Stimulated activated naive CD4-positive, alpha-beta T cell treated with Interleukin-2 at 50 U/mL for 16 hours (primary cell): ENCODE measurements at places on chromosomes 3 and 15.

DNA sequence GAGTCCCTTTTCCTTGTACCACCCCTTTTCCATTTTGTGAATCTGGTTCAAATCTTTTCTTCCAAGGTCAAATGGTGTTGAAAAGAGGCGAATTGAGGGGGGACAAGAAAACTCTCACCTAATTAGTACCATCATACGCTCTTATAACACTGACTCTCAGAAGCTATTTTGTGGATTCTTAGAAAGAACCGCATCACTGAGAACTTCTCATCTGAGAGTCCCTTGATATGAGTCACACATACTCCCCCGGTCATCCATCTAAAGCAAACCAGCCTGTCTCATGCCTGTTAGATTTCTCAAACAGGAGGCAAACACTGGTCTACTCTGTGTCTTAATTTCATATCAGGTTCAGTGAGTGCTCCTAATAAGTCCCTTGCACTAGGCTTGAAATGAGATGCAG, 76.5 kb upstream of the SPRED1 start:
- DNase-seq: no peak

DNA sequence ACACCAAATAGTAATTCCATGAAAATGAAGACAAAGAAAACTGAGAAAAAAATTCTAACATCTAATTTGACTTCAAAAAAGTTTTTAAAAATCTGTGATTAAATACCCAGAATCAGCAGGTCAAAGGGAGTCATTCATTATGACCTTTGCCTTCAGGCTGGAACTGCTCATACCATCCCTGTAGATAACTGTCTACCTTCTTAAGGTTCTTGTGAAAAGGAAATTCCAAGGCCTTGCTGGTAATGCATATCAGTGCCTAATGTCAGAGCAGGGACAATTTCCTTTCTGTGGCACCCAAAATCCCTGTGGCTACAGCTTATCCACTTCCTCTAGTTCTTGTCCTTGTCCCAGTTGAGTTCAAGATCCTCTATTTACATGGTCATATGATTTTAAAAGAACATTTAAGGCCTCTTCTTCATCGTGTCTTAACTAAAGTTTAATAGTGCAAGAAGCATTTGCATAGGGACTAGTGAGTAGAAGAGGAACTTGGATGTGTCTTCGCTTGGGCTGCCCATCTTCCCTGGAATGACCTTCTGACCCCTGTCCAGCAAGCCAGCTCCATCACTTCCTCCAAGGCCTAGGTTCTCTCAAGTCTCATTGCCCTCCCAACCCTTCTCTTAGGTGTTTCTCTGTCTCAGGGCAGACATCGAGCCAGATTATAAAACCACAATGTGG, 8.7 kb upstream of the PLCL2 start:
- DNase-seq: no peak

DNA sequence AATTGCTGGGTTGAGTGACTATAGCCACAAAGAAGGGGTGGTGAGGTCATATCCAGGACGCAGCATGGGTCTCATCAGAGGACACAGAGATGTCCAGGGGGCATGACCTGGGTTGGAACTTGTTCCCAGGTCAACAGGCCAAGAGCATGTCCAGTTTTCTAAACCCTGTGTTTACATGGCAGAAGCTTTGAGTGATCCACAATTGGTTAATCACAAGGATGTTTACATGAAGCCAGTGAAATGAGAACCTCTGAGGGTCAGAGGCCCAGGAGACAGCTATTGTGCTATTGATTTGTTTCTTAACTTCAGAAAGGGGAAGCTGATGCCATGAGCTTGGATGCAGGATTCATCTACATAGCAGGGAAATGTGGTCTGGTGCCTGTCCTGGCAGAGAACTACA, 42.2 kb upstream of the TOPBP1 start:
- no peak for DNase-seq

GRCh38 chr15:76664411-76664810, 240.7 kb downstream of the SCAPER start:
- DNase-seq: no peak

DNA sequence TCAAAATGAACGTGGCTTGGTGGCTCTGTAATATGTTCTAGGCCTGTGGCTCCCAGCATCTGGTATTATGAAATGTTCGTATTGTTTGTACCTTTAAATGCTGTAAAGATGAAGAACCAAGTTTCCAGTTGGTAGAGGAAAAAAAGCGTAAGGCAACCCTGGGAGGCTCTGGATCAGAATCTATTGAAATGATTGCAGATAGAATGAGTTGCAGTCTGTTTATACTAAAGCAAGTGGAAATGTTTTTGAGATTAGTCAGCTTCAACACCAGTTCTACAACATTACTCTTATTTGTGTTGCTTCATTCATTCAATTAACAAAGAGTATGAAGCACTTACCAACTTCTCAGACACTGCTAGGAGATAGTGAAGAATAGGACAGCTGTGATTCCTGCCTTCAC, 5.3 kb downstream of the ARL6IP5 start:
- DNase-seq: no peak

GRCh38 chr15:78838489-78838888, 27.2 kb upstream of the ADAMTS7 start:
- no peak for DNase-seq

DNA sequence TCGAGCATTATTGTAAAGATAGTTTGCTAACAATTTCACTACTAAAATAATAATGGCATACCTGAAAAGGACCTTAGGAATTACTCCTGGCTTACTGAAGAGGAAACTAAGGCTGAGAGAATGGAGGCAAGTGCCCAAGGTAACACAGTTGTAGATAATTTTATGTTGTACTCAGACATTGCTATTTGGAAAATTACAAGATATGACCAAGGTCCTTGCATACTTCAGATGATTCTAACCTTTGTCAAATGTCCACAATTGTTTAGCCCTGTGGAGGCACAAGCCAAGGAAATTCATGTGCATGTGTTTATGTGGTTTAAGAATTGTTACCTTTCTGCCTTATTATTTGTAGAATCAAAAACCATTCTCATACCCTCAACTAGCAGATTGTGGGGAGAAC, 105.7 kb downstream of the TUSC7 start:
- DNase-seq: no peak
